ENCODE measurements at places on chromosomes 13 and 19. TPM values are rescaled to one million over a fixed set of nuclear protein-coding genes. Genes with fewer than 3 reads are reported as not detected.

Gene IGFL1
- not detected for polyA plus RNA-seq

Gene CD37
- 23.2 TPM for polyA plus RNA-seq

Gene ZIC5
- 6.9 TPM for polyA plus RNA-seq

Gene SIGLEC10
- polyA plus RNA-seq: 2.3 TPM

Gene DLEU7
- 0.47 TPM for polyA plus RNA-seq

Gene ZNF254
- 5.1 TPM for polyA plus RNA-seq

- H3K27me3 ChIP-seq: no peaks in the 10 kb centered on the region
- no peak overlapping the region for H3K27ac ChIP-seq
- no peaks in the 10 kb centered on the region for H3K36me3 ChIP-seq
- H3K4me1 ChIP-seq: peaks cover 5% of the 10 kb centered on the region
- no peak for DNase-seq
Measured at GRCh38 chr19:48113190-48113917, 2.7 kb upstream of the PLA2G4C start.

DNA sequence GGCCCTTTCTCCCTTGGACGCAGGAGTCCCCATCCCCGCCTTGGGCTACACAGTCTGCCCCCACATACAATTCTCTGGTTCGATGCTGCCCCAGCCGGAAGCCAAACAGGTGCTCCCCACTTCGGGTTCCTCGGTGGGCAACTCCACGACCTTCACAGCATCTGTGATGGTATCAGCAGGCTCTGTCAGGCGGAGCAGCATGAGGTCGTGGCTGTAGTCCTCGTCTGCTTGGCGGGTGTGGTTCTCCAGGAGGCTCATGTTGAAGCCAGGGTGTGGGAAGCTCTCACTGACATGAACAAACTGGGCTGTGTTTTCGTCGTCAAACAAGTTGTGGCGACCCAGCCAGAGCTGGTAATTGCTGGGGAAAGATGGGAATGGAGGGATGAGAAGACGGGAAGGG lies 3.5 kb downstream of the KLK1 start:
- H3K27me3 ChIP-seq: no peaks in the 10 kb centered on the region
- no peak overlapping the region for H3K4me3 ChIP-seq
- no peaks in the 10 kb centered on the region for H3K36me3 ChIP-seq
- H3K4me1 ChIP-seq: no peaks in the 10 kb centered on the region

GRCh38 chr13:31227870-31228269 lies 28.1 kb downstream of the B3GLCT start:
- H3K27ac ChIP-seq: no peak overlapping the region
- H3K36me3 ChIP-seq: no peaks in the 10 kb centered on the region
- DNase-seq: no peak
- no peaks in the 10 kb centered on the region for H3K4me1 ChIP-seq
- no peaks in the 10 kb centered on the region for H3K27me3 ChIP-seq

DNA sequence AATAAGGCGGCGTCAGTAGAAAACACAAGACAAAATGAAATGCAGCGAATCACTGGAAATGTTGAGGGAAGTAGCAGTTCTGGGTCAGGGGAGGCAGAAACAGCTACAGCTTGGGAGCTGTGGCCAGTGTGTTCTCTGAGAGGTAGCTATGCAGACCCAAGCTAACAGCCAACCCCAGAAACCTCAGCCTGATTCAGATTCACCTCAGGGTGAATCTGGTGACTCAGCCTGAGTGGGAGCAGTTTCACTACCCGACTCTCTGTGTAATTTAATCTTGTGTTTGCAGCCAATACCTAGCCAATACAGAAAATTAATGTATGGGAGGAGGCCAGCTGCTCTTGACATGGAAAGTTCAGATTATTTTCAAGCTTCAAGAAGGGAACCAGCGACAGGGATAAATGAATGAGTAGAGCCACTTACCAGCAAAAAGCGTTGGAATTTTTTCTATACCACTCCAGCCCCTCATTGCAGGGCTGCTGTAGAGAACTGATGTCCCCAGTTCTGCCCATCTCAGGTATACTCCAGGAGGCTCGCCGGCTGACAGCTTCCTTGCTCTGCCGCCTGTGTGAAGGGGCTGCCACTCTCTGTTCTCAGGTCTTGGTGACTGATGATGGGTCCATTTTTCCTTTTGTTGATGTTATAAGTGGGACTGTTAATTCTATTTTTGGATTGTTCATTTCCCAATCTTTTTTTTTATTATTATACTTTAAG lies 8.9 kb downstream of the IGFL3 start:
- H3K4me1 ChIP-seq: no peaks in the 10 kb centered on the region
- no peak overlapping the region for H3K27ac ChIP-seq
- no peaks in the 10 kb centered on the region for H3K36me3 ChIP-seq
- no peak overlapping the region for H3K4me3 ChIP-seq

DNA sequence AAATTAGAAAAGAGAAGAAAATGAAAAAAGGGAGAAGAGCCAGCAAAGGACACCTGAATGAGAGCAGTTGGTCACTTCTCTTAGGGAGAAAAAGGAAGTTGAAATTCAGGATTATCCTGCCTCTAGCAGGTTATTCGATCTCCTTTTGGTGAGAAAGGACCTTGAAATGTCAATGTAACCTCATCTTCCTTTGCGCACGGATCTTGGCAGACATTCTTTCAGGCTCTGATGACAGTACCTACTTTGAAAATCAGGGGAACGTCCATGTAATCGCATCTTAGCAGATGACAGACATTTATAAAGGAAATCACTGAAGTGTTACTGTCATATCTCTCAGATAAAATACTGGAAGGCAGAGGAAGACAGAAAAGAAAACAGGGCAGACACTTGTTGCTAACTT lies 36.7 kb downstream of the FRY start:
- H3K27me3 ChIP-seq: no peaks in the 10 kb centered on the region
- no peak overlapping the region for H3K4me3 ChIP-seq
- no peaks in the 10 kb centered on the region for H3K36me3 ChIP-seq
- DNase-seq: no peak

DNA sequence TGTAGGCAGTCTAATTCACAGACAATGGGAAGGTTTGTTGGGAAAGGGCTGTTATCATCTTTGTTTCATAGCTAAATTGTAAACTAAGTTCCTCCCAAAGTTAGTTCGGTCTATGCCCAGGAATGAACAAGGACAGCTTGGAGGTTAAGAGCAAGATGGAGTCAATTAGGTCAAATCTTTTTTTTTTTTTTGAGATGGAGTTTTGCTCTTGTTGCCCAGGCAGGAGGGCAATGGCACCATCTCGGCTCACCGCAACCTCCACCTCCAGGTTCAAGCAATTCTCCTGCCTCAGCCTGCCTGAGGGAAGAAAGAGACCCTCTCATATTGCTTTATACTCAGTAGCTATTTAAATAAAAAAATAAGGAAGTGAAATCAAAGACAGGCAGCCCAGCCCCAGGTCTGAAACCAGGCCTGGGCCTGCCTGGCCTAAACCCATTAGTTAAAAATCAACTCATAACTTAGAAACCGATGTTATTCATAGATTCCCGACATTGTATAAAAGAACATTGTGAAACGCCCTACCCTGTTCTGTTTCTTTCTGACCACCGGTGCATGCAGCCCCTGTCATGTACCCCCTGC lies 297.4 kb upstream of the SGCG start:
- no peaks in the 10 kb centered on the region for H3K27me3 ChIP-seq
- H3K36me3 ChIP-seq: no peaks in the 10 kb centered on the region
